ENCODE measurements at places on chromosomes 12 and 14.
A peak's percentile ranks its signal among the peaks of the same experiment; 100 is the strongest.

DNA sequence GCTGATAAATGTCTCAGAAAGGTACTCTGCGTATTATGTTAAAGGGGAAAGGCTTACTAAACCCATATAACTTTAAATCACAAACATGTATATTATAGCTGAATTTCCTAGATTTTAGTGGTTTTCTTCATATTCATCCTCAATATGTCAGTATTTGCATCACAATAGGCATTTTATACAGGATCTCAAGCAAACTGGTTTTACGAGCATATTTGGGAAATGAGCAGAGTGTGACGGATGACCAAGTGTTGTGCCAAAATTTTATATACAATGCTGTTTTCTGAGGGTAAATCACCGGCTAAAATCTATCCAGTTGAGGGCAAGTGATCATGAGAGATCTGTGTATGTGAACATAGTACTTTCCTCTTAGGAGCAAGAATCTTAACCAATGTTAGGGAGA is 8.4 kb downstream of the CPM start:
- no peak for DNase-seq

GRCh38 chr12:29572464-29572863 is 75.0 kb upstream of the OVCH1 start:
- DNase-seq, result no peak

GRCh38 chr12:95480230-95480629 is 6.3 kb downstream of the METAP2 start:
- peak; percentile 46 for DNase-seq

DNA sequence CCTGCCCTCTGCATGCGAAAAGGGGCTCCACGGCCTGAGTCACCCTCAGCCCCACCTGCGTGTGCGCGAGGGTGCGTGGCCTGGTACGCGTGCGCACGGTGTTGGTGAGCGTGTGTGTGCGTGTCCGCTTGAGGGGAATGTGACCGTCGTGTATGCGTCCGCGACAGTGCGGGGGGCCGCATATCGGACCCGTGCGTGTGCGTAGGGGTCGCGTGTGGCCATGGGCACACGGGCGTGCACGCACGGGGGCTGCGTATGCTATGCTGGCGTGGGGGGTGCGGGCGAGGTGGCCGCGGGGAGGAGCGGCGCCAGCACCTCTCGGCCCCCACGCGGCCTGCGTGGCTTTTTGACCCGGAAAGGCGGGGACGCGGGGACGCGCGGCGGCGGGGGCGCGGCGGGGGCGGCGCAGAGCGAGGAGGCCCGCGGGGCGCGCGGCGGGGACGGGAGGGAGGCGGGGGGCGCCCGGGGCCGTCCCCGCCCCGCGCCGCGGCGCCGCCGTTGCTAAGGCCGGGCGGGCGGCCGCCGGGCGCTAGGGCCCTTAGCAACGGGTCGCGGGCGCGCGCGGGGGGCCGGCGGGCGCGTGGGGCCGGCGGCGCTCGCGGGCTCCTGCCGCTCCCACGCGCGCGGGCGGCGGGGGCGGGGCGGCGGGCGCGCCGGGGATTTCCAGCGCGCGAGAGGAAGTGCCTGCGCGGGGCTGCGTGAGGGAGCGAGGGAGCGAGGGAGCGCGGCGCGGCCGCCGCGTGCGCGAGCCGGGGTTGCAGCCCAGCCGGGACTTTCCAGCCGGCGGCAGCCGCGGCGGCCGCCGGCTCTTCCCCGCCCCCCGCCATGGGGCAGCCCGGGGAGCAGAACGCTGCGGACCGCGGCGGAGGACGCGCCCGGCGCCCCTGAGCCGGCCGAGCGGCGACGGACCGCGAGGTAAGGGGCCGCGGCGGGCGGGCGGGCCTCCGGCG is at the start of gene TRAF3:
Gene TRAF3 (plus strand): TSS at position 689 of the 950 bp plus-strand sequence. CDS start 92,753 bp downstream, outside the sequence.
- peak; percentile 58 for DNase-seq

DNA sequence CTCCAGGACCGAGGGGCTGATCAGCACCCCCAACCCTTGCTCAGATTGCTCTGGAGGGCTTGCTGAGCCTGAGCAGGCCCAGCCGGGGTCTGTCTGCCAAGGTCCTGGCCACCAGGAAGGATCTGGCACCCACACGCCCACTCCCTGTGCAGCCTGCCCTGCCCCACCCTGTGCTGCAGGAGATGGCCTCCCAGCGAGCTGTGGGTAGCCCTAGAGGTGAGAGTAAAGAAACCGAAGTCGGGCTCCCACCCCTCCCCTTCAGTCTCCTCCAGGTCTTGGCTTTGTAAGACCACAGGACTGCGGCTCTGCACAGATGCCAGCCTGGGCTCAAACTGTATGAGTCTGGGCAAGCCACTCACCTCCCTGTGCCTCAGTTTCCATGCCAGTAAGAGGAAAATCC is 307.8 kb downstream of the BCL11B start:
- no peak for DNase-seq

GRCh38 chr12:128693115-128693514 is 130.6 kb downstream of the SLC15A4 start:
- no peak for DNase-seq

GRCh38 chr12:6584293-6584692 is 16.2 kb upstream of the NOP2 start:
- no peak for DNase-seq

DNA sequence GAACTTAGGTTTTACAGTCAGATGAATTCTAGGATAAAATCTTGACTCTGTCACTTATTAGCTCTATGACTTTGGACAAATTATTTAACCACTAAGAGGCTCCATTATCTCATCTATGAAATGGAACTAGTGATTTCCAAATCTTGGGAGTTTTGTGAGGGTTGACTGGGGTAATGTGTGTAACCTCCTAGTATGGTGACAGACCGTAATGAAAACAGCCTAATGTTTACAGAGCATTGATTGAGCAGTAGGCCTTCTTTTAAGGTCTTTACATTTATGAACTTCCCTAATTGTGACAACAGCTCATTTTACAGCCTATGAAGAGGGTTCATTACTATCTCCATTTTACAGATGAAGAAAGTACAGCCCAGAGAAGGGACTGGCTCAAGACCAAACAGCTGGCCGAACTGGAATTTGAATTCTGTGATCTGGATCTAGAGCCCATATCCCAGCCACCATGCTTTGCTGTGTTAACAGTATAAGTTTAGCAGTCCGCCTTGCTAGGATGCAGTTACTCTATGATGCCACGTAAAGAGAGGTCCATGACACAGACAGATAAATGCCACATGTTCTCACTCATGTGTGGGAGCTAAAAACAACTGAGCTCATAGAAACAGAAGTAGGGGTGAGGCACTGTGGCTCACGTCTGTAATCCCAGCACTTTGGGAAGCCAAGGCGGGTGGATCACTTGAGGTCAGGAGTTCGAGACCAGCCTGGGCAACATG is 9.1 kb upstream of the FBXL14 start:
- no peak for DNase-seq

DNA sequence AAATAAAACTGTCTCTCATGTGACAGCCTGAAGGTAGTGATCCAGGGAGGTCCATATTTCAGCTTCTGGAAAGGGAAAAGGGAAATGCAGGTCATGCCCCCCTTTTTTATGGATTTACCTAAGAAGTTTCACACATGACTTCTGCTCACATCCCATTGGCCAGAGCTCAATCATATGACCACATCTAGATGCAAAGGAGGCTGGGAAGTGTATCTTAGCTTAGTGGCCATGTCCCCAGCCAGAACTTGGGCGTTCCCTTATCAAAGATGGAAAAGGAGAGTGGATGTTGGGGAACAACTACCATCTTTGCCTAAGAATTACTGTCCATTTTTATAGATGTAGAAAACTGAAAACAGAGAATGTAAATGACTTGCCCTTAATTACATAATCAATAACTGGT is 26.5 kb upstream of the CRADD start:
- no peak for DNase-seq

DNA sequence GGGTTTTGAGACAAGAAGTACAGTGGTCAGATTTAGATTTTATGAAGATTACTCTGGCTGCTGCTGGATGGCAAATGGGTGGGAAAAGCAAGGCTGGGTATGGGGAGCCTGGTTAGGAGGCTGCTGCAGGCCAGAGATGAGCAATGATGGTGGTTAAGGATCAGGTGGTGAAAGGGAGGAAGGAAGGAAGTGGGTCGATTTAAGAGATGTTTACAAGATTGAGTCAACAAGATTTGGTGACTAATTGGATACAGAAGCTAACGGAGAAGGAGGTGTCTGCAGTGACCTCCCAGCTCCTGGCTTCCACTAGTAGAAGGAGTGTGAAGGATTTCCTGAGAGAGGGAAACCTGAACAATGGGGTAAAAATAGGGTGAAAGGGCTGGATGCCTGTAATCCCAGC is 18.7 kb downstream of the NOS1 start:
- DNase-seq, result no peak

GRCh38 chr12:132142679-132143335 is 1.3 kb downstream of the DDX51 start:
- DNase-seq, result no peak

DNA sequence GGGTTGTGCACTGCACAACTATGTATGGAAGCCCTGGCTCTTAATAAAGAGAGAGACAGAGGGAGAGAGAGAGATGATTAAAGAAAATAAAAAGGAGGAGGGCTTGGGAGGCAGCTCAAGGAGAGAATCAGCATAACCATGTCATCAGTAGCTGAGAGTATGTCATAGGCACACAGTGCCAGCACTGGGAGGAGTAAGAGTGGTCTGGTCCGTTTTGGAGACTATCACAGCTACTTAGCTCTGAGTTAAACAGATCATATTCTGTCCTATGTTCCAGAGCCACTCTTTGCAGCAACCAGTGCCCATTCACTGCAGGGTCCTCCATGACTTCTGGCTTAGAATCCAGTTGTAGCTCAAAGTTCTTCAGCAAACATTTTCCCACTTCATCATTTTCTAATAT is 59.0 kb downstream of the GTF2A1 start:
- DNase-seq, result no peak

DNA sequence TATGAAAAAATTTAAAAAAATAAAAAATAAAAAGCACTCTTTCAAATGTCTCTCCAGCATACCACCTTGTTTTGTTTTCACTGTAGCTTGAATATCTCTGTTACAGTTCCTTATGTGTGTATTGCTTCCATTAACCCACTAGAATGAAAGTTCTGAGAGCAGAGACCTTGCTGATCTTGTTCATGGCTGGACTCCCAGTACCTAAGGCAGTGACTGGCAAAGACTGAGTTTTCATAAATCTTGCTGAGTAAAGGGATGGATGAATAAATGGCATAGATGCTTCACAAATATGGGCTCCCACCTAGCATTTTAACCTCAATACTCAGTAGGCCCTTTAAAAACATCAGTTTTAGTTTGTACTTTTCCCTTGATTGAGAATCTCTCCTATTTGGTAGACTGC is 915.9 kb downstream of the DIO2 start:
- no peak for DNase-seq

DNA sequence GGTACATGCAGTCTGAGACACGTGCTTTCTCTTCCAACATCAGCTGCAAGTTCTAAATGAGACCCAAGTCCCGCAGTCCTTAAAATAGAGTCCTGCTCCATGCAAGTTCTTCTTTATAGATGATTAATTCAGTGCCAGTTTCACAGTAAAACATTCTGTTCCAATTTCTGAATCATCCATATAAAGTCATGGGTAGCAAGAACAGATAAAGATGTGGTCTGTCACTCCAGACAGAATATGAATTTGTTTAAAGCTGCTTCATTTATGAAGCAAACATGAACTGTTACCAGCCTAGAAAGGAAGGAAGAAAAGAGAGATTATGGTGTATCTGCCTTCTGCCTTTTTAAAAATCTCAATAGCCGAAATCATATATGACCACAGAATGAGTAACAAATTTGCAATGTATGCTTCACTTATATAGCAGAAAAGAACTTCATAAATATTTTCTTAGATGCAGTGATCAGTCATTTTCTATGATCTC is 83.3 kb downstream of the KITLG start:
- DNase-seq, result no peak

GRCh38 chr14:50676814-50677516 is 8.9 kb upstream of the SAV1 start:
- DNase-seq, result no peak

DNA sequence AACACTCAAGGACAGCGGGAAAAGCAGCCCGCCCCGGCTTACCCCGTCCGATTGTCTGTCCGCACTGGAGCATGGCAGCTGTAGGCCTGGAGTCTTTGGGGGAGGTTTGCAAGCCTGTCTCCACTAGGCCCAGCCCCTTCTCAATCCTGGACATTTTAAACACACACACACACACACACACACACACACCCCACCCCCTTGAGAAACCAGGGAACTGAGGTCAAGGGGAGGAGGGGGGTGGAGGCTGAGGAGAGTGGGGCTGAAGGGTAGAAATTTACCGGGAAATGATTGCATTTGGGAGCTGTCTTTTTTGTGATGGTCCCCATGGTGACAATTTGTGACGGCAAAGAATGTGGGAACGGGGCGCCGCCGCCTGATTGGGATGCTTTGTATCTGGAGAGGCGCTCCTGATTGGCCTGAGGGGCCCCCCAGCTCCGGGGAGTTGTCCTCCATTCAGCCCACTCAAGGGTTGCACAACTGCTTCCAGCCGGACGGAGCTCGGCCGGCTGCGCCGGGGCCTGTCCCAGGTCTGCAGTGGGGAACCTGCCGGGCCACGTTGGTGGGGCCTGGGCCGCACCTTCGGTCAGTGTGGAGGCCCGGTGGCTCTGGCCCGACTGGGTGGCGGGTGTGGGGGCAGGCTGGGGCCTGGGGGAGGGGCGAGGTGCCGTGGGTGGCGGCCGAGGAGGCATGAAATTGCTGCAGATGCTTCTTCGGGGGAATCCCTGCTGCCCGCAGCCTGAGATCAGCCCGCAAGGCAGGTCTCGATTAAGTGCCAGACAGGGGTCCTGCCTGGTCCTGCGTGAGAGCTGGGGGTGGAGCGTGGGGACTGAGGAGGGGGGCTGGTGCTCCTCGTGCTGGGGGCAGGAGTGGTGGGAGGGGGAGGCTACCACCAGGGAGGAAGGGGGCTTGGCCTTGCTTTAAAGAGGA is at the start of gene FAM181A:
Gene FAM181A (plus strand): TSS at position 472 of the 927 bp plus-strand sequence. CDS start 942 bp downstream, outside the sequence.
- DNase-seq, result no peak

- no peak for DNase-seq
These were observed 10.7 kb downstream of the SLC25A47 start for GRCh38 chr14:100333827-100334226.

- no peak for DNase-seq
These were observed 3.7 kb upstream of the SELPLG start for GRCh38 chr12:108637222-108637971.

DNA sequence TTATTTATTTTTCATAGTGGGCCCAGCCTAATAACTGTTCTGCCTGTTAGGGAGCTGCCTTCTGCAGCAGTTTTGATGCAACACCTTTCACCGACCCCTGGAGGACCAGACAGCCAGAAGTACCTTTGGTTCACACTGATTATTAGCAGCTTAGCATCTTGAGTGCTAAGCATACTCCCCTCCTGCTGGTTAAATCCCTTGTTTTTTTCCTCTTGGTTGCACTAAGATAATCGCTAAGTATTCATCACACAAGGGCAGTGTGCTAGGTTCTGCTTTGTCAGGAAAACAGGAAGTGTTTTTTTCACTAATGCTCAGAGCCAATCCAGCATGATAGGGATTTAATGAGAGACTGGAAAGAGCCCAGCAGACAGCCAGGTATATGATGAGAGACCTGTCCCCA is 437.0 kb downstream of the FUT8 start:
- DNase-seq, result no peak

GRCh38 chr14:53963320-53964227 is 6.9 kb upstream of the BMP4 start:
- peak; percentile 32 for DNase-seq

GRCh38 chr12:119594772-119595445 is 1.3 kb downstream of the TMEM233 start:
- peak; percentile 13 for DNase-seq

Measured in astrocyte of the spinal cord (primary cell).